ENCODE measurements at places on chromosomes 2 and 18. TPM values are rescaled to one million over a fixed set of nuclear protein-coding genes. Genes with fewer than 3 reads are reported as not detected.

The OR6B2 gene
- total RNA-seq, result not detected

The PAX8 gene
- total RNA-seq, result 0.09 TPM

The POU3F3 gene
- not detected for total RNA-seq

The ADAM23 gene
- 0.51 TPM for total RNA-seq

The FBXO11 gene
- total RNA-seq, result 46.8 TPM

The GALR1 gene
- not detected for total RNA-seq

The CCDC141 gene
- total RNA-seq, result 0.37 TPM

The STARD6 gene
- not detected for total RNA-seq

The VWA3B gene
- not detected for total RNA-seq

The CLHC1 gene
- total RNA-seq, result 4.9 TPM

The LRRTM1 gene
- not detected for total RNA-seq

The GREB1 gene
- 6.3 TPM for total RNA-seq

GRCh38 chr2:140542627-140543026 is 1588.2 kb downstream of the LRP1B start:
- no peak for DNase-seq

DNA sequence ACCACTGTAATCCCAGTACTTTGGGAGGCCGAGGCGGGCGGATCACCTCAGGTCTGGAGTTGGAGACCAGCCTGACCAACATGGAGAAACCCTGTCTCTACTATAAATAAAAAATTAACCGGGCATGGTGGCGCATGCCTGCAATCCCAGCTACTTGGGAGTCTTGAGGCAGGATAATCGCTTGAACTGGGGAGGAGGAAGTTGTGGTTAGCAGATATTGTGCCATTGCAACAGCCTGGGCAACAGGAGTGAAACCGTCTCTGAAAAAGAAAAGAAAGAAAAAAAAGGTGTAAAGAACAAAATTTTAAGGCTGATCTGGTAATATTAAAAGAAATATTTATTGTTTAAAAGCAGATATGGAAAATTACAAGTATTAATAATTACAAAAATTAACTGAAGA is 29.7 kb downstream of the ZNF804A start:
- DNase-seq, result no peak

- no peak for DNase-seq
Measured at GRCh38 chr2:7915302-7916091, 766.4 kb upstream of the ID2 start.

DNA sequence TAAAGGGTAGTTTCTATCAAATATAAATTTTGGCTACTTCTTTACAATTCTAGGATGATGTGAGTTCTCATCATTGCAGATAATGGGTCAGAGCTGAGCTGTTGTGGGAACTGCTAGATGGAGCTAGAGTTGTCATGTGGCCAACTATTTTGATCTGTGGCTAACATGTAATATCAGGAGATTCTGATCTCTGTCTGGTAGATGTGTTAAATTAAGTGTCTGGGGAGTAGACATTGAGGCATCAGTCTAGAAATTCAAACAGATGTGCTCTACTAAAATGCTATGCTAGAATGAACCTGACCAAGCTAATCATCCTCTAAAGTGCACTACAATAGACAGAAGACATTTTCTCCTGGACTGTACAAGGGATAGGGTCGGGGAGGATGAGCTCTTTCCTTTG is 30.3 kb upstream of the DARS1 start:
- no peak for DNase-seq

GRCh38 chr2:172172513-172173173 is 69.9 kb upstream of the DLX2 start:
- peak; percentile 65 for DNase-seq

- DNase-seq, result no peak
Measured at GRCh38 chr2:62447411-62447810, 58.6 kb downstream of the TMEM17 start.

GRCh38 chr2:70643715-70644114 is 90.1 kb upstream of the TGFA start:
- DNase-seq, result peak; percentile 64

DNA sequence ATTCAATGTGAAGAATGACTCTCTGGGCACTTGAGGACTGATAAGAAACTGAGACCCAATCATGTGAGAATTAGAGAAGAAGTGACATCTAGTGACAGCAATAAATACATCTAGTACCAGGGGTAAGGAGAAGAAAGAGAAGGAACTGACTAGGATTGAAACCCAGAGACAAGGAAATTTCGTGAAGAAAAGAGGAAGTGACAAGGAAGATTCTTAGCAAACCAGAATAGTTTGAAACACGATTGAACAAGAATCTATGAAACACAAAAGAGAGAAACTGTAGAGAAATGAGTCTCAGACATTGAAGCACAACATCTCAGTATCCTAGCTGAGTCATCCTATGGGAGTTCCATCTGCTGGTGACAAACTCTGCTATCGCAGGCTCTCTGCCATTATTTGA is 571.9 kb upstream of the PKDCC start:
- no peak for DNase-seq

- no peak for DNase-seq
Measured at GRCh38 chr2:241315879-241316631, at the start of gene SEPTIN2. SEPTIN2 (plus strand) TSS chr2:241315925; CDS start chr2:241324233, 8,308 bp downstream.

DNA sequence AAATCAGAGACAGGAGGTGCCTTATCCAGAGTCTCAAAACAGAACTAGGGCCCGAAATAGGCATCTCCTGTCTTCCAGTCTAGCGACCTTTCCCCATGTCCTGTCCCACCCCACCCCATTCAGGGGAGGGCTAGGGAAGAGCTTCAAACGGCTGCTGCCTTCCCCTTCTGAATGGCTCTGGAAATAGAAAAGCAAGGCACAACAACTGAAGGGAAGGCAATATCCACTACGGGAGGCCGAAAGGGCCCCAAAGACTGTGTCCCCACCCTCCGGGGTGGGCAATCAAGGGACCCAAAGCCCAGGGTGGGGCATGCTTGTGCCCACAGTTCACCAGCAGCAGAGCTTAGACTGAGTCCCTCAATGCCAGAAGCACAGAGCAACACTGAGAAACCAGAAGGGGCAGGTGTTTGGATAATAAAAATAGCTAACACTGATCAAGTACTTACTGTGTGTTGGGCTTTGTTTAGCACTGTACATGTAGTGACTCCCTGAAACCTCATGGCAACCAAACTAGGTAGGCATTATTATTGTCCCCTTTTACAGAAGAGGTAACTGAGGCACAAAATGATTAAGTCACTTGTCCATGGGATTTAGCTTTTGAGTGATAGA is 38.5 kb downstream of the CYRIA start:
- no peak for DNase-seq

GRCh38 chr18:73812423-73812822 is 335.2 kb downstream of the FBXO15 start:
- DNase-seq, result no peak

GRCh38 chr2:3223080-3223923 is 154.3 kb downstream of the EIPR1 start:
- no peak for DNase-seq

GRCh38 chr2:121947674-121948073 is 192.2 kb downstream of the TSN start:
- no peak for DNase-seq

- DNase-seq, result no peak
Measured at GRCh38 chr18:6476880-6477279, 62.2 kb upstream of the L3MBTL4 start.

DNA sequence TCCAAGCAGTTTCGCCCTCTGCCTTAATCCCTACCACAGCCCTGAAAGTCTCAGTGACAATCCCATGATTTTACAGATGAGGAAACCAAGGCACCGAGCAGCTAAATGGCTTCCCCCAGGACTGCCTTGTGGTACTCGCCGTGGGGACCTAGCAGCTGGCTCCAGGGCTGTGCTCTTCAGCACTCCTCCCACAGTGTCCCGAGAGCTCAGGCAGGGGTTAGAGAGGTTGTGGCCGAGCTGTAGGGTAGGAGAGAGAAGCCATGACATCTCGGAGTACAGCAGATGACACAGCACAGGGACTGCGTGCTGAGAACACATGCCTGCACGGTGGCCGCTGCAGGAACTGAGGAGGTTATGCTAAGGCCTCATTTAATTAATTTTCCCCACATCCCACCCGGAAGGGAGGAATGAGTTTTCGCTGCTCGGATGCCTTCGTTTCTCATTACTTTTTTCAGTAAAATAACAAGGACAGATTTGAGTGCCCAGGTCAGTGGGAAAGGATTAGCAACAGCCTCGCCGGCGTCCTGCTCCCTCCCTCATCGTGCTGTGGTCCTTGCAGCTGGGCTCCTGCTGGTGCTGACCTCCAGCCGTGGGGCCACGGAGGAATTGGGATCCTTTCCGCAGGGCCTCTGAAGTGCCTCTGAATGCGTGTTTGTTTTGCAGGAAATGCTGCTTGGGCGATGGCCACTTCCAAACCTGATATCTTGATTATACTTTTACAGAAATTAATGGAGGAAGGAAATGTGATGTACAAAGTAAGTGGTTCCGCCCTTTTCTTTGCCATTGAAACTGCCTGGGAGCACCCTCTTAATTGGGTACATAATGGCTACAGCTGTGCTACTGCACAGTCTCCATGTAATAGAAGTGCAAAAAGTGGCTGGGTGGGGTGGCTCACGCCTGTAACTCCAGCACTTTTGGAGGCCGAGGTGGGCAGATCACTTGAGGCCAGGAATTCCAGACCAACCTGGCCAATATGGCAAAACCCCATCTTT is 61.2 kb downstream of the WDSUB1 start:
- no peak for DNase-seq

DNA sequence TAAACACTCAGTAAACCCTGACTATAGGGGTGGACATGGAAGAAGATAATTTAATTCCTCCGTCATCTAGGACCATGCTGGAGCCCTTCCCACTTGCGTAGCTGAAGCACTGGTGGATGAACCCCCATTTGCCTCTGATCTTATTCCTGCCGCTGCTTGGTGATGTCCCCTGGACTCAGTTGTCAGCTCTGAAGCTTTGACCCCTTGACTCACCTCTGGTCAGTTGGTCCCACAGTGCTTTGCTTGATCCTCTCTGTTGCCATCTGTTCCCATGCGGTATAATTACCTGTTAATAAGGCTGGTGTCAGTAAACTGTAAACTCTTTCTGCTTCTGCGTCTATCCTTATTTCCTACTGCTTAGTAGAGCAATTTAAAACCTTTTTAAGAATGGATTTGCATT is 126.9 kb downstream of the SPTBN1 start:
- no peak for DNase-seq

DNA sequence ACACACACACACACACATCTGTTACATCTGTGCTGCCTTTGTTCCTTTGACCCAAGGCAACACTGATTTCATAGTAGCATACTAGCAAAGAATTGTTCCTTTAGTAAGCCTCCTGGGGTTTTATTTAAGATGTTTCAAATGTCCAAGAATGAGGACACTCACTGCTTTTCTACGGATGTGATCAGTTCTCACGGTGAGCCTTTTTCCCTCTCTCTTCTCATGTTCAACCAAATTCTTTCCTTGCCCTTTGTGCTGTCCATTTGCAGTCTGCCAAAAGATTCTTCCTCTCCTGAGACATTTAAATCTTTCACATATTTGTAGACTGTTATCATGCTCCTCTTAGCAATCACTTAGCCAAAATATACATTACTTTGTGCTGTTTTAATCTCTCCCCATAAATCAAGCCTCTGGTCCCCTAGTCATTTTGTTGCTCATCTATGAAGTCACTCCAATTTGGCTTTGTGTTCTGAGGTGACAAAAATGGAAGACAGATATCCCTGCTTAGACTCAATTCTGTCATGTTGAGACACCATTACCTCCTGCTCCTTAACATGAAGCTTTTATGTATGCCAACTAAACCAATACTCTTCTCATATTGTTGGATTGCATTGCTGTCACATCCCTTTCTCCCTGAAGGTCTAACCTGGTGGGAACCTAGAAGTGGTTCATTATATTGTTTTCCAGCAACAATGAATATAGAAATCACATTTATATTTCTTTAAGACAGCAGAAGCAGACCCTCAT is 1605.3 kb upstream of the ACVR2A start:
- DNase-seq, result no peak

GRCh38 chr2:158725441-158725891 is 69.7 kb upstream of the DAPL1 start:
- DNase-seq, result no peak

DNA sequence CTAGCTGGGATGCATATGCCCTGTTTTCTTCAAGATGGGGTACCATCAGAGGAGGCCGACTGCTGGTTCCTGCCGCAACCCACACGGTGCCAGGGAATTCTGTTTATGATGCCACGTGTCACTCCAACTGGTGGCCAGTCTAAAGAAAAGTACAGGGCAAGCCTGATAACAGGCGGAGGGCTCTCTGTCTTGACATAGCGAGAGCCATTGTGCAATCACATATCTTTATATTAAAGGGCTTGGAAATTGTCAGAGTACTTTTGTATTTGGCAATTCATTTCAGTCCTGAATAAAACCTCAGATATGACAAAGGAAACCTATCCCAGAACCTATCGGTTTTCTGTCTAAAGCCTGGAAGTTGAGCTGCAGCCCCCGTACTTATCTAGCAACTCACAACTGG is 768.4 kb downstream of the TDRD15 start:
- no peak for DNase-seq

DNA sequence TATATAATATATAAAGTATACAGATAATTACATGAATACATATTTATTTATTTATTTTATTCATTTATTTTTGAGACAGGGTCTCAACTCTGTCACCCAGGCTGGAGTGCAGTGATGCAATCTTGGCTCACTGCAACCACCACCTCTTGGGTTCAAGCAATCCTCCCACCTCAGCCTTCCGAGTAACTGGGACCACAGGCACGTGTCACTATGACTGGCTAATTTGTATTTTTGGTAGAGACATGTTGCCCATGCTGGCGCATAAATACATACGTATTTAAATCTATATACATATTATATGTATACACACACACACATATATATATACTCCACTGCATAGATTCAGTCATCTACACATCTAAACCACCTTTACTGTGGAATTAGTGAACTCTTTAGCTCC is 20.6 kb upstream of the NDUFV2 start:
- no peak for DNase-seq

- DNase-seq, result no peak
Measured at GRCh38 chr2:54651291-54651690, 72.2 kb upstream of the EML6 start.

DNA sequence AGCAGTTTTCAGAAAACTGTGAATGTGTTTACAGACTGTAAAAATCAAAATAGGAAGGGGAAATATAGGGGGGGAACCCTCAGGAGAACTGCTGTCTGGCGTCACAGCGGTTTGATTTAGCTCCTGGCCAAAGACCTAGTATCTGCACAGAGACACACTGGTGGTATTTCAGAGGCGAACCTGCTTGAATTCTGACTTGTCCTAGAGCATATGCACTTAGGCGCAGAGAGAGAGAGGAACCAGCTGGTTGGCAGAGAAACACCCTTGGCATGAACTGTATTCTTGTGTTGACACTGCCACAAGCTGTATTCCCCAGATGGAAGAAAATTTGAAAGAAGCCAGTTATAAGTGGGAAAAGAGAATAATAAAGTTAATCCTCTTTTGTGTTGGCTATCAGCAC is 506.5 kb upstream of the NRP2 start:
- no peak for DNase-seq

GRCh38 chr2:56132138-56132537 is 51.7 kb upstream of the CCDC85A start:
- no peak for DNase-seq

- no peak for DNase-seq
Measured at GRCh38 chr2:39898934-39899333, 119.9 kb upstream of the THUMPD2 start.

Measured in liver (tissue), 10 donors.